ENCODE measurements at places on chromosomes 11 and 22.

GRCh38 chr11:85948884-85949283, 93.7 kb downstream of the CCDC83 start:
- DNase-seq = no peak

DNA sequence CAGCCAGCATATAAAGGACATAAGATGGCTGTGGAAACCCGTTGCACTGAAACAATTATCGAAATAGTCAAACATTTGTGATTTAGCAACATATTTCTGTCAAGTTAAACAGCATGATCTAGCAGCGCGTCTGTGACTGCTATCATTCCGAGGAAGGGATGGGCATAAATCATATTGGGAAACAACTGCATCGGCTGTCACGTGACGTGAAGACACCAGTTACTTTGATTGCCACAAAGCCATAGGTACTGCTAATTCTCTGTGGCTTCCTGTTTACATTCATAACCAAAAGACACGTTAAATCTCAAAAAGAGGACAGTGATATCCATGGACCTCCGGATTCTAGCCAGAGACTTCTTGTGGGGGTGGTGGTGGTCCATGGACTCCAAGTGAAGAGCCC, 87.8 kb downstream of the CACNA1I start:
- no peak for DNase-seq

GRCh38 chr22:36253523-36254490, 874 bp downstream of the APOL1 start:
- DNase-seq = no peak

DNA sequence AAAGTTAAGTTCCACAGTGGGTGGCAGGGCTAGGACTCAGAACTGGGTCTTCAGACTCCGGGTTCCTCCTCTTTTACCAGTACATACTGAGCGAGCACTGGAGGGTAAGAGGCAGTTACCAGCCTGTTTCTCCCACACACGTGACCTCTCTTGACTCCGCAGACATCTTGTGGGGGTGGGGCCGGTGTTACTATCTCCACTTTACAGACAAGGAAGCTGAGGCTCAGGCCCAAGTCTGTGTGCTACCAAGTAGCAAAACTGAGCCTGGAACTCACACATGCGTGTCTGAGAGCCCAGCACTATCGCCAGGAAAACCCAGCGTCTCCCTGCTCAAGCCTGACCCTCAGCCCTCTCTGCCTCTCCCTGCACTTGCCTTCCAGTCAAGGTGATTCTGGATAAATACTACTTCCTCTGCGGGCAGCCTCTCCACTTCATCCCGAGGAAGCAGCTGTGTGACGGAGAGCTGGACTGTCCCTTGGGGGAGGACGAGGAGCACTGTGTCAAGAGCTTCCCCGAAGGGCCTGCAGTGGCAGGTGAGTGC, 16.0 kb upstream of the SMIM35 start:
- no peak for DNase-seq

GRCh38 chr22:46110215-46110614, 40.1 kb upstream of the PPARA start:
- no peak for DNase-seq

GRCh38 chr11:79388201-79388600, 52.6 kb downstream of the TENM4 start:
- DNase-seq = no peak

- no peak for DNase-seq
Observed at GRCh38 chr11:72688929-72689328, 14.7 kb upstream of the PDE2A start.

- no peak for DNase-seq
Observed at GRCh38 chr11:120208001-120208441, 2.8 kb upstream of the OAF start.

DNA sequence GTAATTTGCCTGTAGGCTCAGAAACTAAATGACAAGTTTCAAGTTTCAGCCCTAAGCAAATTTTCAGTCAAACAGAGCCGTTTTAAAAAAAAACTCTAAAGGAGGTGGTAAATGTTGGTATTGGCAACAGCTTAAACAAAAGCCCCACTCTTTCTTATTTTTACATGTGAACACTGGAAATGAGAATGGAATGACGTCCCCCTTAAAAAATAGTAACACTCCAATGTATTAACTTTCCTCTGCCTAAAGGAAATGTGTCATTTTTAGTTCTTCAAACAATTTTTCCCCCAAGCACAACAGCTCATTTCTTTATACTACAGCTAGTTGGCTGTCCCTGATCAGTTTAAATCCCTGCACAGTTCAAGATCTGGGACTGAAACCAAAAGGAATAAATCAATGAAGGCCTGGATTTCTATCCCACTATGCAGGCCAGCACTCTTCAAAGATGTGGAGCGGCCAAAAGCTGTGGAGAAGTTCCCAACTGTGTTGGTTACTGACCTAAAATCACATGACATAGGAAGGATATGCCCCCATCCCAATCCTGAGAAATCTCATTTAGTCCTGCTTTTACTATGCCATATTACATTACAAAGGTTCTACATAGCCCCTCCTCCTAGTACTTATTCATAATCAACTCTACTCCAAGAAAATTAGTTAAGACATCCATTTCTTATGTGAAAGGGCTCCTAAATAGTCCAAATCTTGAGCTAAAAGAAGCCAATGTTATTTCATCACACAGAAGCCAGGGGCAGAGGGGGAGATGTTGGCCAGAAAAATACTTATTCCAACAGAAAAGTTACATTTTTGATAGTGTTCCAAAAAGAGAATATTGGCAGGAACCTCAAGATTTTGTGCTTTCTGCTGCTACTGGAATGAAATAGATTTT, 95.9 kb downstream of the CADM1 start:
- DNase-seq = no peak

DNA sequence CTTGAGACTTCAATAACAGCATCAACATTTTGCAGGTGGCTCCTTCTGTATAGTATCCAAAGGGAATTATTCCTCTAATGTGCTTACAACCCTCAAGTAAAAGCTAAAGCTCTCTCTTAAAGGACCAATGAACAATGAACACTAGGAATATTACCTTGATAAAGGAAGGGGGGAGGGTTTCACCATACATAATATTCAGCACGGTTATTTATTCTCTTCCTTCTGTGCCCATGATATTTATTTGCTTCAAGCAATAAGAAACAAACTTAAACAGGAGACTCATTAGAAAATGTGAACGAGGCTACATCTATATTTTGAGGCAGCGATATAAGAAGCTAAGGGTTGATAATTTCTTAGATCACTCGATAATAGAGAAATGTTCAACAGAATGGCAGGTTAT, 21.2 kb downstream of the BLID start:
- DNase-seq = no peak

DNA sequence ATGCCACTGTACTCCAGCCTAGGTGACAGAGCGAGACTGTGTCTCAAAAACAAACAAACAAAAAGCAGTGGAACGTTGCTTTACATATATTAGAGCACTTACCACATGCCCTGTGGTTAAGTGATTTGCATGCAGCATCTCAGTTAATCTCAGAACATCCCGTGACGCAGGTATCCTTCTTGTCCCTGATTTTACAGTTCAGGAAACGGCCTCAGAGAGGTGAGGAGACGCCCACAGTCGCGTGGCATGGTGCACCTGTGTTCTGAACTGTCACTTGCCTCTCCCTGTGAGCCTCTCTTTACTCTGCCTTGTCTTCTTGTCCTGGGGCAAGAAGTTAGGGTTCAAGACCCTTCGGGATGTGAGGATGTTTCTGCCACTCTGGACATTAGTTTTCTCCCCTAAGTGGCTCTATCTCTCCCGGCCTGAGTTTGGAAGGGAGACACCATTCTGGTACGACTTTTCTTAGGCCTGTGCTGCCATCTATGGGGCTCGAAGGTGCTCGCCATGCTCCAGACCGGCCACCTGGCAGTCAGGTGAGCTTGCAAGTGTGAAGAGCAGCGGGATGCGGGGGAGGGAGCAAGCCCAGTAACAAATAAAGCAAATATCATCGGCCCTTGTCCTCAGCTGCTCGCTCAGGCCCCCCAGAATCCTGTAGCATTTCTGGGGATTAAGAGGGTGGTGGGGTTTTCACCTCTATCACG, 25.6 kb downstream of the YWHAH start:
- peak; percentile 71 for DNase-seq

- DNase-seq = no peak
Observed at GRCh38 chr11:68092411-68092810, 28.8 kb downstream of the CHKA start.

GRCh38 chr22:37310075-37310606, 27.8 kb downstream of the CYTH4 start:
- DNase-seq = no peak

DNA sequence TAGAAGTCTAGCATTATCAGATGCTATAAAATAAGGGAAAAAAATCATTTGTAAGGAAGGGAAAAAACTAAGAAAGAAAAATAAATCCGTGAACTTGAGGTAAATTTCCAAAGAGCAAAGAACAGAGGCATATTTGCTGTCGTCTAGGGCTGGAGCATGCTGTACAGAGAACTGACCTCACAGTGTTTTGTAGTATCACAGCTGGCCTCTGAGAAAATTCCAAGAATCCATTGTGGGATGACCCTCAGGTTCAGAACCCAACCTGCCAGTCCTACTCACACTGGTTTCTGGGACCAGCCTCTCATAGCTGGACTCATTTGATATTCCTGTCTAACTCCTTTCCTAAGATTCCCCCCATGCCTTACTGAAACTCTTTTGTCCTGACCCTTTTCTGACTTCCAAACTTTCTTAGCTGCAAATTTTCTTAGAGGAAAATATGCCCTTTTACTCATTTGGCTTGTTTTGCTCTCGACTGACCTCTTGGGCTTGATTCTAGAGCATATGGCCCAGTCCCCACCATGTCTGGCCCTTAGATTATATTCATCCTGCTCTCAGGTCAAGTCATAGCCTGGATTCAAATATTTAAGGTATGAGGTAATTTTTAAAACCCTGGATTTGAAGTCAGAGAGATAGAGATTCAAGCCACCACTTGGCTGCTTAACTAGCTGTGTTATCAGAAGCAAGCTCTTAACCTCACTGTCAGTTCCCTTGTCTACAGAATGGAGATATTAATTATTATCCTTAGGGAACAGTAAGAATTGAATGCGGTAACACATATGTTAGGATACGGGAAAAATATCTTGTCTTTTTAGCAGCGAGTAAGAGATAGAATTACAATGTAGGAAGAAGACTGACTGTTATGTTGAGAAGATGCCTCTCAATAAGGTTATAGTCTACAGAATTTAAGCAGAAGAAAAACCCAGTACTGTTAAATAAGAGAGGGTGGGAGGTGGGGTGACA, 89.7 kb upstream of the KCNA4 start:
- DNase-seq = no peak

GRCh38 chr11:45446998-45447397, 160.9 kb upstream of the SYT13 start:
- no peak for DNase-seq

GRCh38 chr11:118610773-118611432, 3.5 kb downstream of the PHLDB1 start:
- DNase-seq = peak; percentile 71

GRCh38 chr11:65858681-65859087, 704 bp upstream of the CFL1 start:
- no peak for DNase-seq

GRCh38 chr11:126874831-126875230, 125.7 kb downstream of the KIRREL3 start:
- no peak for DNase-seq

- DNase-seq = no peak
Observed at GRCh38 chr11:978781-979180, 53.1 kb downstream of the AP2A2 start.

- no peak for DNase-seq
Observed at GRCh38 chr22:20581503-20582170, 74.2 kb downstream of the MED15 start.

GRCh38 chr11:10862446-10862845, 4.6 kb upstream of the ZBED5 start:
- DNase-seq = no peak

- DNase-seq = no peak
Observed at GRCh38 chr11:102005306-102005705, 41.9 kb upstream of the CFAP300 start.

GRCh38 chr11:65786786-65787636, at the start of gene OVOL1:
Gene OVOL1 (plus strand): TSS chr11:65787063. CDS start chr11:65787374, 311 bp downstream.
- DNase-seq = peak; percentile 53

- no peak for DNase-seq
Observed at GRCh38 chr22:26599505-26599904, 9.6 kb upstream of the TPST2 start.

- no peak for DNase-seq
Observed at GRCh38 chr11:6780829-6781228, 2.0 kb upstream of the OR2AG1 start.

GRCh38 chr11:43861141-43861540, 19.5 kb upstream of the ALKBH3 start:
- DNase-seq = no peak

DNA sequence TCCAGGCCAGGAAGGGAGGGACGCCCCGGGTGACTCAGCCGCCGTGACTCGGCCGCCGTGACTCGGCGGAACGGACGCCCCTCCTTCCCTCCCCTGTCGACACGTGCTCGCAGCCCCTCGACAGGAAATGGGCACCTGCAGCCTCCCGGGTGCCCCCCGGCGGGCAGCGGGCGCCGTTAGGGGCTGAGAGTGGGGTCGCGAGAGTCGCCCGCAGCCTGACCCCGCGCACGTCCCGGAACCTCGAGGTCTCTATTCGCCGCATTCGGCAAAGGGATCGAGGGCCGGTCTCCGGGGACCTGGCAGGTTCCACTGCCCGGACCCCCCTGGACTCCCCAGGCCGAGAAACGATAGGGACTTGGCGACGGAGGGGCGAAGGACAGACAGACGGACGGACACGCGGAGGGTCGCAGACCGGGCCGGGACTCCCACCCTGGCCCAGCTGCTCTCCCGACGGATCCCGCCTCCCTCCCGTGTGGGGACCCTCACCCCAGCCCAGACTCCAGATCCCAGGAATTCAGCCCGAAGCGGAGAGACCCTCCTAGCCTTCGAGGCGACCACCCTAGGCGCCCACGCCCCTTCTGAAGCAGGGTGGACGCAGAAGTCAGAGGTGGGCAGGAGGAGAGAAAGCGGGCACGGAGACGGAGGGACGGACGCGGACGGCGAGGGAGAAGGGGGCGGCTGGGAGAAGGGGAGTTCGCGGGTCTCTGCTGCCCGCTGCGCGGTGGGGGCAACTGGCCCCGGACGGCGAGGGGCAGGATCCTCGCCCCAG, 648 bp downstream of the FOSL1 start:
- no peak for DNase-seq

- no peak for DNase-seq
Observed at GRCh38 chr22:17234144-17234623, 14.9 kb upstream of the ADA2 start.

DNA sequence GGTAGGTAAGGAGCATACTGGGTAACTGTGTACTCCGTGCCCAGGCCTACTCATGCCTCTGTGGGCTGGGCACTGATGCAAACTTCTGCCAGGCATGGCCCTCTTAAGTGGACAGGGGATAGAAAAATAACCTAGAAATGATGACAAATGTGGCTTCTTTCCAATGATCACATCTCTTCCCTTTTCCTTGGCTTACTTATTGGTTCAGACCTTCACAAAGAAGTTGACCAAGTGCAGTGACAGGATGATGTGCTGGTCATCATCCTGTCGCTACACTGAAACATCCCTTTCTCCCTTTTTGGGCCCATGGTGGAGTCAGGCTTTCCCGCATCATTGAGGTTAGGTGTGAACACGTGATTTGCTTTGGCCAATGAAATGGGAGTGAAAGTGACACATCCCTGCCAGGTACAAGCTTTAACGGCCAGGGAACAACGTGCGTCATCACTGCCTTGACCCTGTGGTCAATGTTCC, 31.8 kb upstream of the APOBEC3A start:
- no peak for DNase-seq

Measured in germinal center (tissue), 1 donor.